Omental fat pad (tissue), 4 donors: ENCODE measurements at places on chromosomes 13 and 19.
A peak's percentile ranks its signal among the peaks of the same experiment; 100 is the strongest.

DNA sequence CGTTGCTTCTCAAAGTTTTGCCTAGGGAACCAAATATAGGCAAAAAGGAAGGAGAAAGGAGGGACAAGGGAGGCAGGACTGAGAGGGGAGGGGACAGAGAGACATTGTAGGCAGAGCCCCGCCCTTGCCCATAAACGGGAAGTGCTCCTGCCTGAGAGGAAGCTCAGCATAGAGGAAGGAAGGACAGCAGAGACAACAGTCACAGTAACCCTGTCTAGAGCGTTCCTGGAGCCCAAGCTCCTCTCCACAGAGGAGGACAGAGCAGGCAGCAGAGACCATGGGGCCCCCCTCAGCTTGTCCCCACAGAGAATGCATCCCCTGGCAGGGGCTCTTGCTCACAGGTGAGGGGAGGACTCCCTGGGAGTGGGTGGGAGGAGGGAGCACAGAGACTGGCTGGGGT lies at the start of gene CEACAM21:
Gene CEACAM21, plus strand, starts transcription at position 169 of the 400 bp plus-strand sequence. Its CDS starts 109 bp downstream, at position 278.
- no peak for DNase-seq

DNA sequence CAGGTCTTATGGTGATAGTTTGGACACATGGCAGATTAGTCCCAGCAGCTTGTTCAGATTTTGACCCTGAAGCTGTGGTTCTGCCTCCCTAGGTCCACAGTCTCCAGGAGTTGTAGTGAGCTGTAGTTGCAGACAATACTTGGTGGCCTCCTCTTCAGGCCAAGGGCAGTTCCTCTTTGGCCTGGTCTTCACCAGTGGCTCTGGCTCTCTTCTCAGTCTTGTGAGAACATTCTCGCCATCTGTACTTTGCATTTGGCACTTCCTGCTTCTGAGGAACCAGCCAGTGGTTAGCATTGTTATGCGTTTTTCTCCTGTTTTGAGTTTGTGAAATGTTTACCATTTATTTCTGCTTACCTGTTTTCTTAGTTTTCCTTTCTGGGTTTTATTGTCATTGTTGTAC lies 40.7 kb downstream of the PCCA start:
- no peak for DNase-seq

GRCh38 chr13:44128552-44129001 lies 245.0 kb upstream of the SERP2 start:
- no peak for DNase-seq

- DNase-seq = no peak
These were observed 13.8 kb downstream of the RASA3 start for GRCh38 chr13:114118511-114119123.

DNA sequence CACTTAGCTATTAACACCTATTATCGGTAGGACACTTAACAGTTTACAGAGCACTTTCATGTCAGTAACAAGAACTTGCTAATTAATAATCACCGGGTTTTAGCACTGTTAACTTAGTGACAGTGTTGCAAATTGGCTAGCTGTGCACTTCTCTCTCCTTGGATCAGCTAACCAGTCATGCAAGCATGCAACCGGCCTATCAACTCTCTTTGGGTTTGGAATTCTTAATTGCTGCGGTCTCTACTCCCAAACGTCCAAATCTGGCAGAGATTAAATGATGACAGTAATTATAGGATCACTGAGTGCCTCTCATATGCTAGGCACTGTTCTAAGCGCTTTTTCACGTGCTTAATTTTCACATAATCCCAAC lies 1.2 kb downstream of the EPS15L1 start:
- no peak for DNase-seq

DNA sequence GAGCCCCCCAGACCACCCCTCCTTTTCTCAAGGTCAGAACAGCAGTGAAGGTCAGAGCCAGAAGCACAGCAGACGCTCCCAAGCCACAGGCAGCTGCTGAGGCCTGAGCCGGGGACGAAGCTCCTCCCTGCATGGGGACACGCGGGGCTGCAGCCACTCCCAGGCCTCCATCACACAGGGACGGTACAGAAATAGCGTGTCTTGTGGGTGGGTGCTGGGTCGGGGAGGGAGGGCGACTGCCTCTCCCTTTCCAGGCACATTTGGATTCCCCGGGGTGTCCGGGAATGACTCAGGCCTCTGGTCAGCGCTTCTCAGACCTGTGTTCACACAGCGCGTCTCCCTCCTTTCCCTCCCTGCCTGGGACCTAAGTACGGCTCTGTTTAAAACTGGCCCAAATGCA lies 33.2 kb downstream of the RASA3 start:
- peak; percentile 26 for DNase-seq

GRCh38 chr19:40233811-40234389 lies 7.4 kb upstream of the CCNP start:
- DNase-seq = no peak

DNA sequence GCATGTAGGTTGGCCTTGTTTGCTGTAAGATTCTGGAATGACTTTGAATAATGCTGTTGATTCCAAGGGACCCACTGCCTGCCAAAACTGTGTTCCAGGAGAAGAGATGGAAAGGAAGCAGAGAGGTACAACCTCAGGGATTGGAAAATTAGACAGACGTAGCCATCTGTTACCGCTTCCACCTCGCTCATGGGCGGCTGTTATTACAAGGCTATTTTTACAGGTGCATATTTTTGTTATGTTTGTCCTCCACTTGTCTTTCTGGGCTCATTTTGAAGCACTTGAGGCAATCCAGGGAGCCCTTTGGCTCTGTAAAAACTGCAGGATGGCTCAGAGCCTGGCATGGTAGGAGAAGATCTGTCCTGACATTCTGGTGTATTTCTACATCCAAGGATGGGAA lies 276.4 kb upstream of the TMTC4 start:
- DNase-seq = no peak

- no peak for DNase-seq
These were observed 46.5 kb downstream of the UTP14C start for GRCh38 chr13:52070929-52071523.
